ENCODE measurements at places on chromosomes 4 and X. TPM values are rescaled to one million over a fixed set of nuclear protein-coding genes. Genes with fewer than 3 reads are reported as not detected.

Gene GAGE1
- not detected for polyA plus RNA-seq

Gene AR
- under 0.01 TPM for polyA plus RNA-seq

Gene RPS6KA6
- polyA plus RNA-seq = 1.8 TPM

Gene FANCB
- polyA plus RNA-seq = 2.3 TPM

Gene CXCL3
- 9.0 TPM for polyA plus RNA-seq

Gene CLIC2
- 0.01 TPM for polyA plus RNA-seq

Gene VCX3B
- polyA plus RNA-seq = not detected

Gene TLR2
- 14.8 TPM for polyA plus RNA-seq

Gene PRIMPOL
- polyA plus RNA-seq = 10.3 TPM

Gene C4orf36
- polyA plus RNA-seq = 3.0 TPM

Gene USP17L12
- polyA plus RNA-seq = not detected

Gene ALAS2
- not detected for polyA plus RNA-seq

Gene PDZD4
- 0.23 TPM for polyA plus RNA-seq

Gene KLHL4
- 1.3 TPM for polyA plus RNA-seq

Gene BMP3
- not detected for polyA plus RNA-seq

Gene PDLIM3
- polyA plus RNA-seq = 3.7 TPM

Gene CXCL11
- 0.06 TPM for polyA plus RNA-seq

Gene UGT2B17
- polyA plus RNA-seq = not detected

Gene HTN1
- not detected for polyA plus RNA-seq

Gene AMTN
- polyA plus RNA-seq = not detected

Gene CENPVL2
- polyA plus RNA-seq = not detected

Gene PRSS12
- 19.4 TPM for polyA plus RNA-seq

Gene ACE2
- polyA plus RNA-seq = 0.12 TPM

Gene ANXA10
- 0.05 TPM for polyA plus RNA-seq

Gene MAGEB4
- polyA plus RNA-seq = not detected

Gene ASB12
- 0.06 TPM for polyA plus RNA-seq

Gene SPANXN4
- polyA plus RNA-seq = not detected

Gene SERPINA7
- not detected for polyA plus RNA-seq

Gene SERTM2
- not detected for polyA plus RNA-seq

Gene AADAT
- polyA plus RNA-seq = 8.4 TPM

Gene HMX1
- not detected for polyA plus RNA-seq

Gene PLP1
- polyA plus RNA-seq = 0.10 TPM

Gene ITIH6
- polyA plus RNA-seq = not detected

Gene SH3D19
- polyA plus RNA-seq = 15.8 TPM

Gene MRPS18C
- 23.3 TPM for polyA plus RNA-seq

Gene CFI
- 0.26 TPM for polyA plus RNA-seq

Gene CT47B1
- not detected for polyA plus RNA-seq

Gene ITGB1BP2
- 0.49 TPM for polyA plus RNA-seq

Gene USP17L5
- not detected for polyA plus RNA-seq

Gene IQCM
- not detected for polyA plus RNA-seq

Gene MAGEA2
- polyA plus RNA-seq = not detected

Gene FAM199X
- 6.0 TPM for polyA plus RNA-seq

Gene SPIN2A
- polyA plus RNA-seq = 0.10 TPM

Gene CFAP47
- not detected for polyA plus RNA-seq

Gene UTP3
- 18.2 TPM for polyA plus RNA-seq

Gene STK26
- polyA plus RNA-seq = 22.0 TPM

Gene MAGIX
- polyA plus RNA-seq = 1.3 TPM

Gene SYP
- 0.09 TPM for polyA plus RNA-seq

Gene LRP2BP
- 0.12 TPM for polyA plus RNA-seq

Gene GAGE12E
- polyA plus RNA-seq = not detected

Gene FAM9C
- not detected for polyA plus RNA-seq

Data from mammary epithelial cell (primary cell).